Inflammatory macrophage (primary cell): ENCODE measurements at places on chromosomes 6 and 20.
A peak's percentile ranks its signal among the peaks of the same experiment; 100 is the strongest.

GRCh38 chr6:37168811-37169495, 999 bp upstream of the PIM1 start:
- DNase-seq: peak; percentile 76

DNA sequence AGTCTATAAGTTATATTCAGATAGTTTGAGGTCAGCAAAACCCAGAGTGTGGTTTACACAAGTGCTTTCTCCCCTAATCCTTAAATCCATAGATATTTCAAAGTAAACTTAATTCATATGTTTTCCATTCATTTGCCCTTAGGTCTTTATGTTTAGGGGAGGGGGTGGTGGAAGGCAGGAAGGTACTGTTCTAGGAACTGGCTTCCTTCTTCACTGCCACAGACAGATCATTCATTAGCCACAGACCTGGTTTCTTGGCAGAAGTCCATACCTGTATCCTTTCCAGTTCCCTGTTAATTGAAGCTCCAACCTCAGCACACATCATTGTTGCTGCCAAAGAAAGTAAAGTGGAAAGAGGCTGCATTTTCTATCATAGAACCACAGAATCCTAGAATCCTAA, 123.0 kb downstream of the AIG1 start:
- DNase-seq: no peak

GRCh38 chr20:10352934-10353824, 80.8 kb downstream of the MKKS start:
- no peak for DNase-seq

GRCh38 chr20:47097691-47098622, 203.3 kb downstream of the EYA2 start:
- no peak for DNase-seq

DNA sequence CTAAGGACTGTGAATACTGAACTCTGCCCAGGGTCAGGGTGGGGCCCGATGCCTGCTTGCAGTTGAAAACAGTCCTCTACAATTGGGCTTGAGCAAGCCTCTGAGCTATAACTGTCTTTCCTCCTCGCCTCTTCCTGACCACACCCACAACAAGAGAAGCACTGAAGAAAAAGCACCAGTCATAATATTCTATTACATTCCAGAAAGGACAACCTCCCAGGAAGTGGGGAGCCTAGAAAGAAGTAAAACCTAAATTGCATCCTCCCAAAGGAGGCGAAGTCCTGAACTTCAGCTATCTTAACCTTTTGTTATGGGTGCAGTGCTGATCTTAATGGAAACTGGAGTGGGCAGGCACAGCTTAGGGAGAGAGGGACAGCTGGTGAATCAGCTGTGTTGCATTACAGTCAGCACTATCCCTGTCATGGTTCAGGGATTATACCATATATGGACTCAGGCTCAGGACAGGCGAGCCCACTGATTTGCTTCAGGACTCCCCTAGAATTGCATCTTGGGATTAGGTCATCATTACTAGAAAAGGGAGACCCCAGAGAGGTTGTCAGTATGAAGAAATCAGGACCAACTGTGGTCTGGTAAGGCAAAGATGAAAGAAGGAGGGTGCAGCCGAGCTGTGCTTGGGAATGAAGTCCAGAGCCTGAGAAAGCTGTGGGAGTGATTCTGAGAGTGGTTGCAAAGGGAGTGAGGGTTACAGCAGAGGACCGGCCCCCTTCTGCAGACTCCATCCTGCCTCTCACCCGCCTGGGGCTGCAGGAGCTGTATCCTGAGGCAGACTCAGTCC, 18.3 kb upstream of the TRAM2 start:
- peak; percentile 84 for DNase-seq

- no peak for DNase-seq
These were observed 77.0 kb downstream of the YTHDF1 start for GRCh38 chr20:63138855-63139341.
